ENCODE measurements at places on chromosomes 16 and 17.

GRCh38 chr16:15887283-15887682 is 1.1 kb downstream of the CEP20 start:
- no peak for DNase-seq

DNA sequence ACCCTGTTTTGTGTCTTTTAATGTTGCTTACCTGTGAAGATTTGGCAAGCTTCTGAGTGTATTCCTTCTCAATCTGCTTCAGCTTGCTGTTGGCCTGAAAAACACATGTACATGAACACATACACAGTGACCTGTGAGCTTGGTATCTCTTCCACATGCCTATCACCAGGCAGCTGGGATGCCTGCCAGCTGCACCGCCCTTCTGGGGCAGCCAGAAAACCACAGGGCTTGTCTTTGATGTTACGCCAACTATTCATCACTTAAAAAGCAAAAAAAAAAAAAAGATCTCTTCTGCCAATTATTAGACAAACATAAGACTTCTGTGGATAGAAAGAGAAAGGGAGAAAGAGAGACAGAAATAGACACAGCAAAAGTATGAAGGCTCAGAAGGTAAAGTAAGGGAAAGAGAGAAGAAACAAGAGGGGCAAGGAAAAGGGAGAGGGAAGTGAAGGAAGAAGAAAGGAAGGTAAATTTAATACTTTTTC is 189.2 kb upstream of the AXIN2 start:
- DNase-seq, result no peak

GRCh38 chr16:78894886-78895285 is 705.7 kb downstream of the MAF start:
- no peak for DNase-seq

DNA sequence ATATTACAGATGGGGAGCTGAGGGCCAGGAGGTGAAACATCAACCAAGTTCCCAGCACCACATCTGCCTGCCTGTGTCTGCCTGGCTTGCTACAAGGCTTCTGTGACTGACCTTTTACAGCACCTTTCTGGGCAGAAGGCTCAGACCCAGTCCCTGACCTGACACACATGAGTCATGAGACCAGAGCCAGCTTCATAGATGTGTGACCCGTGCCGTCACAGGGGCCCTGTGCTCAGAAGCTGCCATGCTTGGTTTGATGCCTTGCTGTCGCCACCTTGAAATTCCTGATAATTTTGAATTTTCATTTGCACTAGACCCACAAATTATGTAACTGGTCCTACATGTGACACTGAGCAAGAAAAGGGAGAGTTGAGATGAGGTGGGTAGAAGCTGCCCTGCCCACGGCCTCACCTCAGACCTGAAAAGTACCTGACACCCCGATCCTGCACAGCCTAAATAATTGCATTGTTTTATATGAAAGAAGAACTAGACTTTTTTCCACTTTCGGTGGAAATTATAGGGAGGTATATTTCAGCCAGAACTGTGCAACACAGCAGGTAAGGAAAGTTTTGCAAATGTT is 13.3 kb upstream of the PECAM1 start:
- no peak for DNase-seq

- DNase-seq, result peak; percentile 49
Measured at GRCh38 chr17:44345454-44346026, 438 bp downstream of the GRN start.

DNA sequence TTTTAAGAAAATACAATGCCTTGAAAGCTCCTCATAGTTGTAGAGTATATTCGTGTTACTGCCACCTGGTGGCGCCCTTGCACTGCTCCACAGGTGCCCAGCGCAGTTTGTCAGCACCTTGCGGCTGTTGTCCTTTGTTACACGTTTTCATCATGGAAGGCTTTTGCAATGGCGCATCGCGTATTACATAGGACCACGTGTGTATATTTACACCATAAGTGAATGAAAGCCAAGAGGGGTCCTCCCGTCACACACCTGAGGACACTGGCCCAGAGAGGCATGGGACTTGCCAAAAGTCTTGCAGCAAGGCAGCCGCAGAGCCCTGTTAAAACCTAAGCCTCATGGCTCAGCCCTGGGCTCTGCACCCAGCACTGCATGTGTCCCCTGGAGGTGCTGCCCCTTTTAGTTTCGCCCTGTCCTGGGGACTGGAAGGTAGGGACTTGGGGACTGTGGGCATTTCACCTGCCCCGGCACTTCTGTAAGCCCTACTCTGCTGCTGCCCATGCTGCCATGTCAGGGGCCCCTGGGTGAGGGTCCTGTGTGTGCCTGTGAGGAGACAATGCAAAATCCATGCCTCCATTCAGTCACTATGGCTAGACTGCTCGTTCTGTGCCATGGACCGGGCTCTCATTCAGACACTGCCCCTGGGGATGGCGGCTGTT is 24.3 kb downstream of the POLR3E start:
- DNase-seq, result peak; percentile 12

DNA sequence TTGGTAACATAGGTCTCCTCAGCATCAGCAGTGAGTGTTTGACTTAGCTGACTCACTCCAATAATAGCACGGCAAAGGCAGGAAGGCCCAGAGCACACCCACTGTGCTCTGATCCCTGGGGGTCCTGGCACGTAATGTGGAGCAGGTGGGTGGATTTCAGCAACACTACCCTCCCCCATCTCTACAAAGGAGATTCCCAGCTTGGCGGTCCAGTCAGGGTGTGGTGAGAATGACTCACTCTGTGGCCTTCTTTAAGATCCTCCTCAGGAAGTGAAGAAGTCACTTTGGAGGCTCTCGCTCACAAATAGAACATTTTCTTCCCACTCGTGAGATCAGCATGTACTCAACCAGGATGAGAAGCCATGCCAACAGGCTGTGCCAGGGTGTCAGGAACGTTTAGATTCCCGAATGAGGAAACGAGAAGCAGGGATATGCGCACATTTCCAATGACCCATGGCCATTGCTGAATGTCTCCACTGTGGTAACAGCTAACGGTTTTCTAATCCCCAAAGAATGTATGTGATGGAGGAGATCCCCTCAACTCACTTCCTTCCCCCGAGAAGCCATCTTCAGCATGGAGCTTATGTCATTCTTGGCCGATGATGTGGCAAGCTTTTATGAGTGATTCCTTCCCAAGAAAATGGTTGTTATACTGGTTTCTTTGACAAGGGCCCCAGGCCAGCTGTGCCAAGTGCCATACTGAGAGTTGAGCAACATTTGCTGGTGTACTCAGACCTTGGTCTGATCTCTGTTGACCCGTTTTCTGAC is 365.2 kb downstream of the C16orf95 start:
- DNase-seq, result peak; percentile 17

GRCh38 chr16:82456683-82457082 is 170.1 kb upstream of the CDH13 start:
- DNase-seq, result peak; percentile 5

DNA sequence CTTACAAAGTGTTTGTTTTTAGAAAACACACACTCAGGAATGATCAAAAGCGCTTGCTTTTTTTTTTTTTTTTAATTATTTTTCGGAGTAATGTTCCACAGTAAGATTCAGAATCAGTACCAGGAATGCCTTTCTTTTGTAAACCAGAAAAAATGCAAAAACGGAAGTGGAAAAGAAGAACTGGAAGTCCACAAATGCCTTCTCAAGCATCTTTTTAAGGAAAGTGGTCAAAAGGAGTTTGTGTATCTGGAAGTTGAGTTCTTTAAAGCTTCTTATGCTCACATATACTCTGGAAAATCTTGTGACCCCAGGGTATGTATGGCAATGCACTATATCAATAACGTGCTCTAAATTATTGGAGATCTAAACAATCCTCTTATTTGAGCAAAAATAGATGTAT is 126.0 kb downstream of the ABCA8 start:
- DNase-seq, result no peak

GRCh38 chr16:1022466-1022865 is 40.9 kb downstream of the SOX8 start:
- no peak for DNase-seq

DNA sequence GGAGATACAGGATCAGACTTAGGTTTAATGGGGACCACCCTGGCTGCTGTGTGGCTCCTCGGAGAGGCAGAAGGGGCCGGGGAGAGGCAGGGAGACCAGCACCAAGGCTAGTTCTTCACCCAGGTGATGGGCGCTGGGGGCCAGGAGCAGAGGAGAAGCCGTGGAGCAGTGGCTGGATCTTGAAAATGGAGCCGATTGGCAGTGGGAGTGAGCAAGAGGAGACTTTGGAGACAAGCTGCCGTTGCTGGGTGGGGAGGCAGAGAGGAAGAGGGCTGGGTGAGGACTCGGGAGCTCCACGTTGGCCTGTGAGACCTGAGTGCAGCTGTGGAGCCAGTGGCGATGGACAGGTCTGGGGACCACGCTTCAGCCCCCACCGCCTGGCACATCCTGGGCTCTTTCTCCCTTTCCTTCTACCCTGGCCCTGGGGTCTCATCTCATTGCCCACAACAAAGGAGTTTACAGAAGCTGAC is 9.0 kb downstream of the RAB11FIP4 start:
- no peak for DNase-seq

DNA sequence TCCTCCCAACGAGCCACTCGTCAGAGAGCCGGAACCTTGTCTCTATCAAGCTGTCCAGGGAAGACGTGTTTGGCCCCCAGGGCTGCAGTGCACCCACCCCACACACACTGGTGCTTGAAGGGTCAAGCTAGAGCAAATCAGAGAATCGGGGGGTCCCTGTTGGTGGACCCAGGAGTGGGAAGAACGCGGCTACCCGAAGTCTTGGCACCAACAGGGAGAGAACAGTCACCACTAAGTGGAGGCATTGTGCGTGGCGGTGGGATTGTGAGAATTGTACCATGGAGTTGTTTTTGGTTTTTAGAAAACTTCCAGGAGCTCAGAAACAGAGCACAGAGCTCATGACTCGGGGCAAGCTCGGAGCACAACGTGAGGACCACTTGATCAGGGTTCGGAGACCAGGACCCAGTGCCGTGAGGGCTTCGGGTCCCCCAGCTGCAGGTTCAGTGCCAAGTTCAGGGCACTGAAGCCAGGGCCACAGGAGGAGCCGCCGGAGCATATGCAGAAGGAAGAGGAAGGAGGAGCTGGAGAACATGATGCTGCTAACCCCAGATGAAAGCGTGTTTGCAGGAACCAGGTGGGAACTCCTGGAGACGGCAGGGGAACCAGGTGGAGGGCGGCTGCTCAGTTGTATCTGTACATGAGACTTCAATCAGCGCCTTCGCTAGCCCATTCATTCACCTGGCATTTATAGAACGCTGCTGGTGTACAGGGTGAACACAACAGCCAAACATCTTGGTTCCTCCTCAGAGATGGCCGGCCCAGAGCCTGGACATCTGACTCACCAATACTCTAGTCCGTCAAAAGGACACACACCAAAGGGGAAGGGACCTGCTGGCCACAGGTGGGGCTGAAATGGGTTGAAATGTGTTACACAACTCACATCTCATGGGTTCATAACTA is 42.8 kb downstream of the METRNL start:
- no peak for DNase-seq

GRCh38 chr16:9105189-9105588 is 13.7 kb downstream of the HAPSTR1 start:
- no peak for DNase-seq
